Mesenteric fat pad (tissue), 1 donor: ENCODE measurements at places on chromosomes 11 and 22. TPM values are rescaled to one million over a fixed set of nuclear protein-coding genes. Genes with fewer than 3 reads are reported as not detected.

DNA sequence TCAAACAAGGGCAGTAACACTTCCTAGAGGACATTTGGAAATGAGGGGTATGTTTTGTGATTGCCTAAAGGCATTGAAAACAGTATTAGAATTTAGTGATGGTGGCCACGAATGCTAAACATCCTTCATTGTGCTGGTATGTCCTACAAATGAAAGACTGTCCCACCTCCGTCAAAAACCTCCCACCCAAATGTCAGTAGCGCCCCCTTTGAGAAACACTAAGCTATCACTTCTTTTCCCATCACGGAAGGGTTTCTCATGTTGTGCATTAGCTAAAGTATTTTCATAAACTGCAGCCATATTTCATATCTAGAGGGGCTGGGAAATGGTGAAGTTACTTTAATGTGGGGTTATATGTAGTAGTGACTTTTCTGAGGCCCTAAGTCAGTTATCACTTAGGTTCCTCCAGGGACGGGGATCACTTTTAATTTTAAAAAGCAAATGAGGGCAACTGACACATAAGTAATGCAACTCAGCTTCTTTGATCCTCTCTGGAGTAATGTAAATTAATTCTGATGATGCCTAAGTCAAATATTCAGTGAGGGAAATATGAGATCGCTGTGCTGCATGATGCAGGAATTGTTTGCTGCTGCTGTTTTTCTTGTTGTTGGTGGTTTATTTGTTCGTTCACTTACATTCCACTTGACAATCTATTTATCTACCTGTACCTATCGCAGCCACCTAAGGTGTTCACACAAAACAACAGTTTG is 1403.4 kb upstream of the TENM4 start:
- DNase-seq = no peak

DNA sequence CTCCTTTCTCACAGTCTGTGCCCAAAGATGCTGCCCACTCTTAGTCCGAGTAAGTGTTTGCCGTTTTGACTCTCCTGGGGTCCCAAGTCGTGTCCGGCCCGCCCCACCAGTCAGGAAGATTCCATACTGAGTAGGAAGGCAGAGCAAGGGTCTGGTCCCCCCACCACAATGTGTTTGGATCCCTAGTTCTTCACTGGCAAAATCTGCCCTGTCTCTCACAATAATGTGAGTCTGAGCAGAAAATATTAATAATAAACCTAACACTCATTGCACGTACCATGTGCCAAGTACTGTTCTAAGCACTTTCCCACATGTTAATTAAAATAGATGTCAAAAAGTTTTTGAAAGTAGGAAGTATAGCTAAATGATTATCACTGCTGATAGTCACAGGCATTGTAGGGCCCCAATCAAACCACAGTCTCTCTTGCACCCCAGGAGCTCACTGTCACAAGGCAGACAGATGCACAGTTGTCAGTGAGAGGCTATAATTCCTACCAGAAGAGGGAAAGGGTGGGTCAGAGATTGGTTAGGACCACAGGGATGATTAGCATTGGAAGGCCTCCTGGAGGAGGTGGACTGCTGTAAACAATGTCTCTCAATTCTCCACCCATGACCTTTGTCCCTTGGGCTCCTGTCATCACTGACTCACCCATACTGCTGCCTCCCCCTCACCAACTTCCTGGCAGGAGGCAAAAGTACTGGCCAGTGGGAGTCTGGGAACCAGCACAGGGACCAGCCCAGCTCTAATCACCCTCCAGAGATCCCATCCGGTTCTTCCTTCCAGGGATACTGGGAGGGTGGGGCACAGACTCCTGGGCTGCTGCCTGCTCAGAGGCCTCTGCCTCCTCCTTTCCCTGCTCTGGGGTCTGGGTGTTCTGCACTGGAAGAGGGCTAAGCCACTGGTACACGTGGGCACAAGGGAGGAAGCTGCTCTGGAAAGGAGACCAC is 1.0 kb upstream of the POLD4 start:
- no peak for DNase-seq

Gene CRYBB1
- total RNA-seq = 2.8 TPM

DNA sequence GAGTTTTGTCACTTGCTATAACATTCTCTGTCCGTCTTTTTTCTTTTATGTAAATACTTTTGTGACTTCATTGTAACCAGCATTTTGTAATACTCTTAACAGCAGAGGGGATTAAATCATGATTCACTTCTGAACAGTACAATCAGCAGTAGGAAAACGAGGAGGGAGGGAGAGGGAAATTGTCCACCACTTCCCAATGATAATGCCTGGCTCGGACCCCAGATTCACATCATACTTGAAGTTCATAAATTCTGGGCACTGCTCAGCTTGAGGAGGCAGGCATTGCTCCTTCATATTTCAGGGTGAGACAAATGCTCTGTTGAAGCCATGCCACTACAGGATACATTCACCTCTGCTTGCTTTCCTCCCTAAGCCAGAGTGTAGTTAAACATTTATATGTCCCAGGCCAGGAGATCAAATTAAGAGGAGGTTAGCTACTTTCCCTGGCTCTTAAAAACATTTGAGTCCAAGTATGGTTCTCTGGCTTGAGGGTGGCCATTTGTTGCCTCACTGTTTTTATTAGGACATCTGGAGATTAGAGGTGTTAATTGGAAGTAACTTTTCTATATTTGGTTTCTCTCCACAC is 129.0 kb upstream of the LDLRAD3 start:
- no peak for DNase-seq

- no peak for DNase-seq
Measured at GRCh38 chr22:37697538-37697835, 639 bp downstream of the TRIOBP start.

DNA sequence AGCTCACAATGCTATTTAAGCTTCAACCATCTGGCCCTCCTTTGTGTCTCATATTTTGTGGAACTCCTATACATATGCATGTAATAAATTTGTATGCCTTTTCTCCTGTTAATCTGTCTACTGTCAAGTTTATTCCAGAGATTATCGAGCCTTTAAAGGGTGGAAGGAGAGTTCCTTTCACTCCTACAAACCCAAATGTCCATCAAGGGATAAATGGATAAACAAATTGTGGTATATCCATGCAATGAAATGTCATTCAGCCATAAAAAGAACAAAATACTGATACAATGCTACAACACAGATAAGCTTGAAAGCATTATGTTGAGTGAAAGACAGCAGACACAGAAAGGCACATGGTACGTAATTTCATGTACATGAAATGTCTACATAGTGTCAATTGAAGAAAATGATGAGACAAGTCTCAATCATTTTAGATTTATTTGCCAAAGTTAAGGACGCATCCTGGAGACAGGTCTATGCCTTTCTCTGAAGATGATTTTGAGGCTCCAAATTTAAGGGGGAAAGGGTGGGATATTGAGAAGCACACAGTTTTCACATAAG is 17.7 kb upstream of the FEZ1 start:
- DNase-seq = no peak

Gene FZD4
- 295 TPM for total RNA-seq

DNA sequence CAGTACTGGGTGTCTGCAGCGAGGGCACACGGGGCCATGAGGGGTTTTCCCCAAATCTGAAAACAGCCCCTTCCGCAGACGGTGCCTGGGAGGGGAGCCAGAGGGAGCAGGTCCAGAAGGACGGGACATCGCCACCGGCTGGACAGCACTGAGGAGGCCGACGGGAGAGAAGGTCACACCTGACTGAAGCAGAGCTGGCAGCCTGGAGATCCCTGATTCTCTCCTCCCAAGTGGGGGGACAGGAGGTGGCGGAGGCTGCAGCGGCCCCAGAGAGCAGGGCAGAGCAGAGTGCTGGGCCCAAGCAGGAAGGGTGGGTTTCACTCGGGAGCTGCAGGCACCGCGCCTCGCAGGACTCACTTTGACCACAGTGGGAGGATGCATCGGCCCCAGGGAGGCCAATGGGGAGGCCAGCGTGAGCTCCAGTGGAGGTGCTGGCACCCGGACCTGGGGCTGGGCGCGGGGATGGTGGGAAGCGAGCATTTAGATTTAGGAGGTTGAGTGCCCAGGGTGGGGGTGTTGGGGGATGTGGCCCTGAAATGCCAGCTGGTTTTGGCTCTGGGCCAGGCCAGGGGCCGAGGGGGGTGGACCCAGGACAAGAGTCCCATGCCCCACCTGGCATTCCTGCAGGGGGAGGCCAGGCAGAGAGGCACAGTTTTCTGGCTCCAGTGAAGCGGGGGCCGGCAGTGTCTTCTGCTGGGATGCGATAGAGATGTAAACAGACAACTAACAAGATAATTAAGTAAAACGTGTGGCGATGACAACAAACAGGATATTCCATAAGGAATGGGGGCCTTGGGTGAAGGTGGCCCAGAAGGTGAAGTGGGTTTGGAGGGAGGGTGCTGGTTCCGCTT is 92.3 kb upstream of the FGF3 start:
- peak; percentile 89 for DNase-seq

DNA sequence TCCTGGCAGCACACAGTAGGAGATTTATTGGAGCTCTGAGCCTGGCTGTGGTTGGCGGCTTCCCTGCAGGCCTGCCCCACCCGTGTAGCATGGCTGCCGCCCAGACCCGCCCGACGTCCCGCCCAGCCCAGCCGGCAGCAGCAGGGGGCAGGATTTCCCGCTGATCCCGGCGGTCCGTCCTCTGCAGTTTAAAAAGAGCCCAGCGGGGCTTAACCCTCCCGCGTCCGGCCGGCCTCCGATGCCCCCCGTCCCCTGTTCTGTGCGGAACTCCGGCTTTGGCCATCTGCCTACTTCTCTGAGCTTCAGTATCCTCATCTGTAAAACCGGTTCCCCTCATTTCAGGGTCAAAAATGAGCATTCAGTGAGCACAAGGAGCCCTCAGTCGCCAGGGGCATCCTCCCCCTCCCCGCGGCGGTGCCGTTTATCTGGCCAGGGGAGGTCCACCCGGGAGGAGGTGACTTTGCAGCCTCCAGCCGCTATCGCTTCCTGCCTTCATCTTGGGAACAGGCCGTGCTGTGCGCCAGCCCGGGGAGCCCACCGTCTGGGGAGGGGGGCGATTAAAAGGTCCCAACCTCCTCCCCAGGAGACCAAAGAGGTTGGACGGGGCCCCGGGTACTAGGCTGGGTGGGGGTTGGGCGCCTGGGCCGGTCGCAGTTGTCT is at the start of gene GAS2L1:
TSS of gene GAS2L1 (plus strand) at position 476 of the 660 bp plus-strand sequence. CDS start 1,456 bp downstream, outside the sequence.
- DNase-seq = peak; percentile 93

GRCh38 chr11:78282821-78283220 is 94.1 kb downstream of the USP35 start:
- DNase-seq = no peak

Gene FLRT1
- not detected for total RNA-seq

Gene PNPLA5
- total RNA-seq = not detected

Gene TMEM191C
- 0.16 TPM for total RNA-seq

Gene PACSIN2
- total RNA-seq = 52.2 TPM

GRCh38 chr11:126506789-126507188 is 151.3 kb downstream of the ST3GAL4 start:
- peak; percentile 22 for DNase-seq

Gene SOX6
- 4.5 TPM for total RNA-seq

Gene GALNT18
- total RNA-seq = 12.6 TPM

Gene SYT13
- not detected for total RNA-seq

GRCh38 chr11:61826930-61827570 is 1.1 kb upstream of the FADS2 start:
- no peak for DNase-seq

GRCh38 chr11:22828373-22828772 is 1.2 kb downstream of the SVIP start:
- DNase-seq = no peak

DNA sequence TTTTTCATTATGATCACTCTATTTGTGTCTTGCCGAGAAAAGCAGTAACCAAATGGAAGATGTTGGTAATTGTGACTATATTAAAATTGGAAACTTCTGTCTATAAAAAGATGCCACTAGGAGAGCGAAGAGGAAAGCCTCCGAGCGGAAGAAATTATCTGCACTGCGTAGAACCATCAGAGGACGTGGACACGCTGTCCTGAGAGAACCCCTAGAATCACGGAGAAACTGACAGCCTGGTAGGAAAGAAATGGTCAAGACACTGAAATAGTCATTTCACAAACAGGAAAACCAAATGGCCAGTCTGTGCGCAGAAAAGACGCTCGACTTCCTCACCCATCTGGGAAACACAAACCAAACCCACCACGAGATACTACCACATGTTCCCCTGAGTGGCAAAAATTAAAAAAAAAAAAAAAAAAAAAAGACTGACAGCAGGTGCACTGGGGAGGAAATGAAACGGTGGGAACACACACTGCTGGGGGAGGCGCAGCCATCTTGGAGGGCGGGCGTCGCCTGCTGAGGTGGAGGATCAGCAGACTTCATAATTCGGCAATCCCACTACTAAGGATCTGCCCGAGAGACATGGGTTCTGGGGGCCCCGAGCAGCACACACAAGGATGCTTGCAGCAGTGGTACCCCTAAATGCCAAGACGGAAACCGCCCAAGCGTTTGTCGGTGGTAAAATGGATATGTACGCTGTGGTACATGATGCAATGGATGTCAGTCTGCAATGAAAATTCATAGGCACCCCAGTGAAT is 21.3 kb downstream of the IFITM10 start:
- DNase-seq = no peak

DNA sequence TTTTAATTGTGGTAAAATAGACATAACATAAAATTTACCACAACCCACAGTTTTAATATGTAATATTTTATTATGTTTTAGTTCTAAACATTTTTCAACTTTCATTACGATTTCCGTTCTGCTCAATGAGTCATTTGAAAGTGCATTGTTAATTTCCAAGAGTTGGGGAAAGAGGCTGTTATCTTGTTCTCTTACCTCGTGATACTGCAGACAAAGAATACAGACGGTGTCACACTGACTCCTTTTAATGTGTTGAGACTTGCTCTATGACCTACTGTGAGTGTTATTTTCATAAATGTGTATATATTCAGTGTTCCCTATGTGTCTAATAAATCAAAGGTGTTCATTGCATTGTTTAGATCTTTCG is 10.8 kb upstream of the RAC2 start:
- no peak for DNase-seq

Gene OTOG
- not detected for total RNA-seq

GRCh38 chr11:120759046-120759445 is 247.5 kb downstream of the GRIK4 start:
- no peak for DNase-seq

Gene DSCAML1
- total RNA-seq = 0.45 TPM

DNA sequence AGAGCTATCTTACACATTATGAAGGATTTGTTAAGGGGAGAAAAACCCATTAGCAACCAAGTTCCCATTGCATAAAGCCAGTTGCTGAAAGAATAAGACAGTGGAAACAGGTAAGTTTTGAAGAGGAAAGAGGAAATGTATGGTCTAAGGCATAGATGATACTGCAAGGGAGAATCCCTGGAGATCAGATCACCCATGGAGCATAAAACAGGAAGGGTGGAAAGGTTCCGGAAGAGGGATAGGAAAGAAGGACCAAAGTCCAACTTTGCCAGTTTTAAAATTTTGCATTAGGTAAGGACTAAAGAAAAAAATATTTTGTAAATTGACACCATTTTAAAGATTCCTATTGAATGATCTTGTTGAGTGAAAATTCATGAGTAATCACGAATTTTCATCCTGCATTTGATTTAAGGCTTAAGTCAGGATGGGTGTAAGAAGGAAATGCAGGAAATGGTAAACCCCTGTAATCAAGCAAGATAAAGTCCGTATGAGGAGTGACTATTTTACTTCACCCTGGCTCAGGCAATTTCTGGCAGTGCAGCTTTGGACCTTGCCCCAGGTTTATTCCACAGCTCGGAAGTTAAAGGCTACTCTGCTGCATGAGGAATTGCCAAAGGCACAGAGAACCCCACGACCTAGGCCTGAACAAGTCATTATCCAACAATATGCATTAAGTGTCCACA is 70.9 kb downstream of the CCDC34 start:
- DNase-seq = no peak

Gene OR10G8
- not detected for total RNA-seq

Gene THY1
- 33.4 TPM for total RNA-seq

GRCh38 chr11:11579012-11579988 is 42.5 kb downstream of the GALNT18 start:
- DNase-seq = no peak

- DNase-seq = no peak
Measured at GRCh38 chr11:82529936-82530335, 203.7 kb downstream of the FAM181B start.
